B cell (primary cell): ENCODE measurements at places on chromosomes 3 and 15. TPM values are rescaled to one million over a fixed set of nuclear protein-coding genes. Genes with fewer than 3 reads are reported as not detected.

DNA sequence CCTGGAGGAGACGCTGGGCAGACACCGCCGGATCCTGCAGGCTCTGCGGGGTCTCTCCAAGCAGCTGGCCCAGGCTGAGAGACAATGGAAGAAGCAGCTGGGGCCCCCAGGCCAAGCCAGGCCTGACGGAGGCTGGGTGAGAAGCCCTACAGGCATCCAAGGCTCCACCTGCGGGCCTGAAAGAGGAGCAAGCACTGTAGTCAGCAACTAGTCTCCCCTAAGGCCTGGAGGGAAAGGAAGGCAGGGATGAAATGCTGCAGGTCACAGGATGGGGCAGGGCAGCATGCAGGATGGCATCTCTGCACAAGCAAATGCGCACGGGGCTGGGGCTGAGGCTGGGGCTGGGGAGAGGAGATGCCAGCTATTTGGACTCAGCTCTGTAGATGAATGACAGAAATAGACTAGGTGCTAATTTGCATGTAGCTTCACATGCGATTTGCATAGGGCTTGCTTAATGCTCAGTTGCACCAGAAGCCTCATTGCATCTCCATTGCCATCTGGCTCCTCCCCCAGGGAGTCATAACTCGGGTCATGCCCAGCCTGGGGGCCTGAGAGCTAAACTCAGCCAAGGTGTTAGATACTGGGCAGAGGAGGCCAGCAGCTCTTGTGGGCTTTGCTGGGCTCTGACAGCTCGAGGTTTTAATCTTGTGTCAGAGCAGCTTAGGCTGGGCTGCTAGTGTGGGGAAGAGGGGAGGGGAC, 5.2 kb upstream of the CPLX3 start:
- H3K36me3 ChIP-seq: no peaks in the 10 kb centered on the region
- peaks cover 40% of the 10 kb centered on the region for H3K4me1 ChIP-seq
- H3K27me3 ChIP-seq: no peaks in the 10 kb centered on the region

Gene DCLK3
- not detected in 2 replicates for total RNA-seq

DNA sequence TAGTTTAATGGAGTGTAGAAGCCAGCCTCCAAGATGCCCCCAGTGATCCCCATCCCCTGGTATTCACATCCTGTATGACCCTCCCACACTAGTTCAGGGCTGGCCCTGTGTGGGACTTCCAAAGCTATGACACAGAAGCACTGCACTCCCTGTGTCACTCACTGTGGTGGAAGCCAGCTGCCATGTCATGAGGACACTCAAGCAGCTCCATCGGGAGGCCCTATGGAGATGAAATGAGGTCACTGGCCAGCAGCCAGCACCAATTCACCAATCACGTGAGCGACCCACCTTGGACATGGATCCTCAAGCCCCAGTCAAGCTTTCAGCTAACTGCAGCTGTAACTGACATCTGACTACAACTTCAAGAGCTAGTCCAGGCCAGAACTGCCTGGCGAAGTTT, 3.9 kb upstream of the ACAN start:
- DNase-seq: no peak
- H3K27me3 ChIP-seq: peaks cover 23% of the 10 kb centered on the region
- H3K4me3 ChIP-seq: no peak overlapping the region
- H3K36me3 ChIP-seq: no peaks in the 10 kb centered on the region
- H3K4me1 ChIP-seq: peaks cover 10% of the 10 kb centered on the region
- no peak overlapping the region for H3K27ac ChIP-seq

Gene CHRM5
- total RNA-seq: not detected in 2 replicates

DNA sequence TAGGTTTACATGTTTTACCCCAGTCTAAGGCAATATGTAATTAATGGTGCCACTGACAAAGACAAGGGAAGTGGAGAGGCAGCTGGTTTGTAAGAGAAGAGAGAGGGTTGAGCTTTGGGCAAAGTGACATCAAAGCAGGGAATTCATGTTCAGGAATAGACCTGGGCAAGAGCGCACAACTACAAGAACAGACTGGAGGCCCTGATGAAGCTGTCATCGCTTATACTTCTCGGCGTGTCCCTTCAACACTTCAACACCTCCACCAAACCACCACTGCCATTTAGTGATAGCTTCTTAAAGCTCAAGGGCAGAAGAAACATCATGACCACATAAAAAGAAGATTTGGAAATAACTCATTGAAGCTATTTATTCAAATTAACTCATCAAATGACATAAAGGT, 19.6 kb upstream of the KNG1 start:
- DNase-seq: no peak
- no peaks in the 10 kb centered on the region for H3K36me3 ChIP-seq
- H3K4me1 ChIP-seq: no peaks in the 10 kb centered on the region
- no peak overlapping the region for H3K27ac ChIP-seq
- no peak overlapping the region for H3K4me3 ChIP-seq
- no peaks in the 10 kb centered on the region for H3K27me3 ChIP-seq

Gene GOLGA6A
- 1.0 TPM in 1 of 2 replicates, not detected in the other for total RNA-seq

- H3K27me3 ChIP-seq: no peaks in the 10 kb centered on the region
- no peak overlapping the region for H3K4me3 ChIP-seq
- H3K36me3 ChIP-seq: no peaks in the 10 kb centered on the region
- no peak for DNase-seq
Measured at GRCh38 chr15:95277266-95277665, 1045.9 kb downstream of the MCTP2 start.

DNA sequence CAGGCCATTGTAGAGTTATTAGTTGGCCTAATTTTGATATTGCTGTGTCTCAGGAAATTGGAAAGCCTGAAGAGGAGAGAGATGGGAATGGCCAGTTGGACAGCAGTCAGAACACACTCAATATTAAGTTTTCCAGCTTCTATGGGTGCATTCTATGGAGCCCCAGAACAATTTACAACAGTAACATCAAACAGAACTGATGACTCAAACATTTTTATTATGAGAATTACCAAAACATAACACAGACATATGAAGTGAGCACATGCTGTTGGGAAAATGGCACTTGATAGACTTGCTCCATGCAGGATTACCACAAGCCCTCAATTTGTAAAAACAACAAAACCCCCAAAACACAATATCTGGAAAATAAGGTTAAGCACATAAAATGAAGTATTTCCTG, 104.3 kb downstream of the GADL1 start:
- H3K27ac ChIP-seq: no peak overlapping the region
- DNase-seq: no peak
- no peak overlapping the region for H3K4me3 ChIP-seq
- H3K27me3 ChIP-seq: no peaks in the 10 kb centered on the region

DNA sequence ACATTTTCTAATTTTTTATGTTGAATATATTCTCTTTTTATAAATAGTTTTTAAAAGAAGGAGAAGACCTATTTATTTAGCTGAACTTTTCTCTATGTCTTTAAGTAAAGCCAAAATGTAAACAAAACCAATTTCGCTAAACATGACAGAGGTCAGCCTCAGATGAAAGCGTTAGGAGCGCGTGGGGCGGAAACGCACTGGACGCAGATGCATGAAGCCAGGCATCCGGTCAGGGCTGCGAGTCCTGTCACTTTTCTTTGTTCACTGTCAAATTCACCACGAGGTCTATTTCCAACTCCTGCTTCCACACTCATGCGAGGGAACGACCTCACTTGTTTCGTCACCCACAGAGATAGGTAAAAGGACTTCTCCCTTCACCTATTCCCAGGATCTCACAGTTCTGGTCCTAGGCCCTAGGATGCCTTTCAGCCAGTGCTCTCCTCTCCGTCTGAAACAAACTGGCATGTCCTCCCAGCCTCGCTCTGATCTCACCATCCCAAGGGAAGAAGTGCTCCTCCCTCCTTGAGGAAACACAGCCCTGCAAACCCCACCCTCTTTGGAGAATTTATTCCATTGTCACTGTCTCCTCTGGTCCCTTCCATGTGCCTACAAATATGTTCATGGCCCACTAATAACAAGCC, 57.9 kb downstream of the ITGB5 start:
- H3K4me1 ChIP-seq: no peaks in the 10 kb centered on the region
- no peak overlapping the region for H3K27ac ChIP-seq
- H3K27me3 ChIP-seq: no peaks in the 10 kb centered on the region
- DNase-seq: no peak
- H3K4me3 ChIP-seq: no peak overlapping the region

GRCh38 chr15:91100814-91101607, 954 bp downstream of the SV2B start:
- no peak overlapping the region for H3K27ac ChIP-seq
- peak; percentile 5 for DNase-seq
- H3K4me3 ChIP-seq: peak overlapping the region; percentile 53

Gene SLC6A20
- 0.32 TPM in 1 of 2 replicates, not detected in the other for total RNA-seq

GRCh38 chr3:125013095-125013494, 42.7 kb downstream of the HEG1 start:
- no peak for DNase-seq
- H3K36me3 ChIP-seq: peaks cover 53% of the 10 kb centered on the region
- H3K27me3 ChIP-seq: no peaks in the 10 kb centered on the region
- no peaks in the 10 kb centered on the region for H3K4me1 ChIP-seq

DNA sequence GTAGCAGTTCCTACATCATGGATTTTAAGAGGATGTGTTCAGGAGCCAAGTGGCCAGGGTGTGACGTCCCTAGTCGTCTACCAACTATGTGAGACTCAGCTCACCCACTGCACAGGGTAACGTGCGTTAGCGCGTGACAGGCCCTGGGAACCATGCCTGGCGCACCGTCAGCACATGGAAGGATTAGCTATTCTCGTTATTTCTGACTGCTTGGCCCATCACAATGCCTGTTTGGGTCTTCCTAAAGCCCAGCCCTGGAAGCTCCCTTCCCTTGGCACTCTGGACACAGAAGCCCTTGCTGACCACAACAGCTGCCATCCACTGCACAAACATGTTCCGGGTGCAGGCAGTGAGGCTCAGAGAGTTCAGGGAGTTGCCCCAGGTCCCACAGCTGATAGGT, 91.0 kb upstream of the RPL32 start:
- H3K36me3 ChIP-seq: peaks cover 93% of the 10 kb centered on the region
- H3K27ac ChIP-seq: no peak overlapping the region
- DNase-seq: no peak
- no peaks in the 10 kb centered on the region for H3K27me3 ChIP-seq
- no peak overlapping the region for H3K4me3 ChIP-seq

GRCh38 chr15:59053482-59053881, 51.5 kb upstream of the CCNB2 start:
- peaks cover 4% of the 10 kb centered on the region for H3K4me1 ChIP-seq
- H3K27me3 ChIP-seq: no peaks in the 10 kb centered on the region
- H3K36me3 ChIP-seq: peaks cover 18% of the 10 kb centered on the region

Gene C3orf49
- not detected in 2 replicates for total RNA-seq

Gene CASR
- total RNA-seq: not detected in 2 replicates

Gene DTX3L
- total RNA-seq: 41.1 and 44.0 TPM in 2 replicates

Gene TMEM108
- not detected in 2 replicates for total RNA-seq

GRCh38 chr3:75140904-75141615, 523.1 kb upstream of the FRG2C start:
- no peaks in the 10 kb centered on the region for H3K4me1 ChIP-seq
- no peak overlapping the region for H3K27ac ChIP-seq
- no peak overlapping the region for H3K4me3 ChIP-seq
- H3K36me3 ChIP-seq: no peaks in the 10 kb centered on the region
- DNase-seq: no peak

Gene PLA2G4E
- not detected in 2 replicates for total RNA-seq

DNA sequence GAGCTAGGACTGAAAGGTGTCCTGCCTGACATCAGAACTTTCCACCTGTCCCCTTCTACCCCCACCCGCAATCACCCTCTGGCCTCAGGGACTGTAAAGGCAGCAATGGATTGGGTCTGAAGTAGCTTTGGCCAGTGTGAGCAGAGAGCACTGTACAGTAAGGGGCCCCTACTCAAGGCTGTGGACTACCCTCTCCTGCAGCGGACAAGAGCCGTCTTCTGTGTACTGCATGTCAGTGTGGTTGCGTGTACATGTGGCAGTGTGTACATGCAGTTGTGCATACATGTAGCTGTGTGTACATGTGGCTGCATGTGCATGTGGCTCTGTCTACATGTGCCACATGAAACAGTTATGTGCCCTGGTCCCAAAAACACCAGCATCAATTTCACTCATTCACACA, 205.9 kb upstream of the LINGO1 start:
- no peaks in the 10 kb centered on the region for H3K27me3 ChIP-seq
- no peaks in the 10 kb centered on the region for H3K4me1 ChIP-seq
- no peak for DNase-seq
- H3K27ac ChIP-seq: no peak overlapping the region
- no peaks in the 10 kb centered on the region for H3K36me3 ChIP-seq
